ENCODE measurements at places on chromosomes 7 and 10. TPM values are rescaled to one million over a fixed set of nuclear protein-coding genes. Genes with fewer than 3 reads are reported as not detected.

PTN gene
- polyA plus RNA-seq = 7.0 TPM

BICC1 gene
- polyA plus RNA-seq = 97.0 TPM

CPED1 gene
- 12.4 TPM for polyA plus RNA-seq

ZNF212 gene
- 7.1 TPM for polyA plus RNA-seq

PDZD7 gene
- 1.1 TPM for polyA plus RNA-seq

GIMAP8 gene
- polyA plus RNA-seq = not detected

ASB4 gene
- not detected for polyA plus RNA-seq

VSTM4 gene
- polyA plus RNA-seq = 12.4 TPM

TMEM130 gene
- 0.40 TPM for polyA plus RNA-seq

AGR2 gene
- not detected for polyA plus RNA-seq

IFIT1 gene
- polyA plus RNA-seq = 14.3 TPM

SLC39A12 gene
- polyA plus RNA-seq = not detected

TMEM213 gene
- not detected for polyA plus RNA-seq

SOSTDC1 gene
- polyA plus RNA-seq = not detected

C1QL3 gene
- polyA plus RNA-seq = 0.39 TPM

AKR1B15 gene
- polyA plus RNA-seq = not detected

NOS3 gene
- 0.61 TPM for polyA plus RNA-seq

ODAD2 gene
- polyA plus RNA-seq = 1.7 TPM

HOXA5 gene
- polyA plus RNA-seq = 1.3 TPM

TAS2R5 gene
- 0.22 TPM for polyA plus RNA-seq

All from GM23248 (cell line).